KG1 (cell line): ENCODE measurements at places on chromosomes 4 and X.

DNA sequence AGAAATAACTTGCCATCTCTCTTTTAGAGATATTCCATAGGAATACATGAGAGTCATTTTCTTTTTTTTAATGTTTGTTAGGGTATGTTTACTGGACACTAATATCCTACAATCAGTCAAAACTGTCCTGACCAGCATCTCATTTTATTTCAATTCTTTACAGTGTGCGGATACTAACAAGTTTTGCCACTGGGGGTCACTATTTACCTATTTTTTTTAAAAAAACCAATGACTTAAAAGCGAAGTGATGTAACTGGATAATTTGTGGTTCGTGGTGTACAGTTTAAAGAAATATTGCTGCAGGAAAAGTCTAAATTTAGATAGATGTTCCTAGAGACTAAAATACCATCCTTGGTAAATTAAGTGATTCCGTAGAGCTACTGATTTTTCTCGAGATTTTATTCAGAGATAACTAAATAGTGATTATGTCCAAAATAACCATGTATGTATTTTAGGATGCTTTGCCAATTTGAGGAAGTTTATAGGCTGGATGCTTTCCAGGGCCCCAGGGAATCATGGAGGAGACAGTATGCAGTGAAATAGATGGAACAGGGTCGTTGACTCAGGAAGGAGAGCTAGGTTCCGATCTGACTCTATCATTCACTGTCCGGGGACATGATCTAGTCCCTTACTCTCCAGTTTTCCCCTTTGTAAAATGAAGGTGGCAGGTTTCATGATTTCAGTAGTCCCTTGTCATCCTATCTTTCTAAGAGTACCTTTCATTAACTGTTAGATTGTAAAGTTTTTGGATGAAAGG lies 34.0 kb upstream of the GNPDA2 start:
- DNase-seq = no peak

DNA sequence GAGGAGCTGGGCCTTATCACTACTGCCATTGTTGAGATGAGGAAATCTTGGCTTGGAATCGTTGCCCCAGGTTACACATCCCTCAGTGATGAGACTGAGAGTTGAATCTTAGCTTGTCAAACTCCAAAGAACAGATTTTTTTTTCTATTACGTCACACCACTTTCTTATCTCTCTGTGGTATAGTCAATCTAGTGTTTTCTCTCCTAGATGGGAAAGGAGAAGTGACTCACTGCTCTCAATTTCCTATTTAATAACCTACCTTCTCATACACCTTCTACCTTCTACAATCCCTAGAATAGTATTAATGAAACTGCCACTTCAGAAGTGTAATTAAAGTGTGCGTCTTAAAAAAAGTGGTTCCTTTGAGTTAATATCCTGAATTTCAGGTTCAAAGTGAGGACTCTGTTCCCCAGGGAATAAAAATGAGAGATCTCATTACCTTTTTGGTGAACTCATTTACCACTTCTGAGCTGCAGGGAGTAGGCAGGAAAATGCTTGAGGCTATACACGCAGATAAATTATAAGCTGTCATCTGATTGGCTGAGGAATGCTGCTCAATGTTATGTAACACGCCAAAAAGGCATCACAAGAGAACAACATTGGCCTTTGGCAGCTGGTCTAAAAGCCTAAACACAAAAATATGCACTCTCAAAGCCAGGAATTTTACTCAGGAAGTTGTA lies 59.3 kb downstream of the MAD2L1 start:
- DNase-seq = no peak

- no peak for DNase-seq
Measured at GRCh38 chrX:37829721-37830120, 17.6 kb downstream of the DYNLT3 start.

DNA sequence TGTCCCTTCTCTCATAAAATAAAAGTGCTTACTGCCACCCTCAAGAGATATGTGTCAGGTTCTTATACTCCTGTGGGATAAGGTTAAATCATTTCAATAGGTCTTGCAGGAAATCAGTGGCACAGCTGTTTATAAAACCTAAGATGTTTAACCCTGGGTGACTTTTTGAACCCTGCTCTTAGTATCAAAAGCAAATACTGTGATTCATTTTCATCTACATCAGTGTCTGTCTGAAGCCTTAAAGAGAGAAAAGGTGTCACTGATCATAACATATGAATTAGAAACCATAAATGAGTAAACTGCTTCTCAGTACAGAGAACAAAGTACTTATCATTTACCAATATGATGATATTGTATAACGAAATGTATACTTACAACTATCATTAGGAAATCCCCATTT lies 59.0 kb downstream of the CCSER1 start:
- no peak for DNase-seq

DNA sequence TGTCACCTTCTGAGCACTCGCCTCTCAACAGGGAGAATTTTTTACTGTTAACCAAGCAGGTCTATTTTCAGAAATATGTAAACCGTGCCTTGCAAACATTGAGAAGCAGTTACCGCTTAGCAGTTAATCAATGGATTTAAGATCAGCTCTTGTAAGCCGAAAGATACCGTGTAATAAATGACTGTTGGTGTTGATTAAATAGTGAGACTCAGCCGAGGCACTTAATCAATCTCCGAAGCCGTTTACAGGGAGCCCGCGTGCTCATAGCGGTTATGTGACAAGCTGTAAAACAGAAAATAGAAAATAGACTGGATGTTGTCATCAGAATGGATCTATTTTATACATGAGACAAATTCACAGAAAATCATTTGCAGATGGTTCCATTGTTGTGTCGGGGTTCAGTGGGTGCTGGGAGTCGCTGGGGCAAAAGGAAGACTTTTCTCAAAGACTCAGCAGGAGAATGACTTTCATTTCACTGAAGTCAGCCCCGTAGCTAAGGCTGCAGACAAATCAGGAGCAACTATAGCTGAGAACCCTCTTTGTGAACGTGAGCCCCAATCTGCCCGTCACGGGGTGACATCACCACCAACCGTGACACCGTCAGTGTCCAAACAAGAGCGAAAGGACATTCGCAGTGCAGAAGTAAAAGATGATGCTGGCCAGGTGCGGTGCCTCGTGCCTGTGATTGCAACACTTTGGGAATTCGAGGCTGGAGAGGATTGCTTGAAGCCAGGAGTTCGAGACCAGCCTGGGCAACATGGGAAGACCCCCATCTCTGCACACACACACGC lies 275.3 kb downstream of the CRLF2 start:
- DNase-seq = no peak

DNA sequence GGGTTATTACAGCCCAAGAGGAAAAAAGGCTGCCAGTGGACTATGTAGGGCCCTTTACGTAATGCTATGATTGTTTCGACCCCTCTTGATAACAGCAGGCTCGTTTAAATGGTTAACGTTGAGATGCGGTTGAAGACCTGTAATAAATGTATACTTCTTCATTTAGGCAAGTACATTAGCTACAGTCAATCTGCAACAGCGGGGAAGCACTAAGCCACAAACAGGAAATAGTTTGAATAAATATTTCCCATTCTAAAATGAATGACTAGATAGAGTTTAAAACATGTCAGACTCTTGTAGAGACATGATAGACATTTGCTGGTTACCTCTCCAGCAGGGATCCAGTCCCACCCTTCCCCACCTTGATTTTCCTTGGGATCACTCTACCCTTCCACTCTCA lies 38.1 kb upstream of the STIM2 start:
- no peak for DNase-seq

GRCh38 chr4:146927695-146928094 lies 18.0 kb downstream of the TTC29 start:
- no peak for DNase-seq

- DNase-seq = no peak
Measured at GRCh38 chrX:121161501-121161933, 114.1 kb downstream of the GLUD2 start.

- DNase-seq = no peak
Measured at GRCh38 chr4:184529283-184529682, 54.9 kb upstream of the IRF2 start.

- DNase-seq = no peak
Measured at GRCh38 chr4:127606823-127607222, 25.9 kb upstream of the INTU start.

GRCh38 chr4:35684755-35685154 lies 559.6 kb downstream of the ARAP2 start:
- DNase-seq = no peak

GRCh38 chr4:13367691-13368090 lies 116.4 kb downstream of the RAB28 start:
- DNase-seq = no peak

GRCh38 chr4:94544811-94545210 lies 93.1 kb downstream of the PDLIM5 start:
- no peak for DNase-seq

DNA sequence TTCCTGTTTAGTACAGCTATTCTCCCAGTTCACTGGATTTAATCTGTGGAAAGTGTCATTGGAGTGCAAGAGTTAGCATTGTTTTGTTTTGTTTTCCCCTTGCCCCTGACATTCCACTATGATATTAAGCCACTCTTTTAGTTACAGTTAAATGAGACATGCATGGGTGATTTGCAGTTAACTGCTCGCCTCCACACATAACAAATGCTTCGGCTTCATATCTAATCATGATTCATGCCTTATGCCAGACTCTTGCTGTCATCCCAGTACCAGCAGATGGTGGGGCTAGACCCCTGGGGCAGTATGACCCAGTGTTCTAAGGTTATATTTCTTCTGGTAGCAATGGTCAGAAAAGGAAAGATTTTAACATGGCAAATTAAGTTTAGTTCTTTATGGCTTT lies 80.1 kb downstream of the RAP1GDS1 start:
- no peak for DNase-seq

DNA sequence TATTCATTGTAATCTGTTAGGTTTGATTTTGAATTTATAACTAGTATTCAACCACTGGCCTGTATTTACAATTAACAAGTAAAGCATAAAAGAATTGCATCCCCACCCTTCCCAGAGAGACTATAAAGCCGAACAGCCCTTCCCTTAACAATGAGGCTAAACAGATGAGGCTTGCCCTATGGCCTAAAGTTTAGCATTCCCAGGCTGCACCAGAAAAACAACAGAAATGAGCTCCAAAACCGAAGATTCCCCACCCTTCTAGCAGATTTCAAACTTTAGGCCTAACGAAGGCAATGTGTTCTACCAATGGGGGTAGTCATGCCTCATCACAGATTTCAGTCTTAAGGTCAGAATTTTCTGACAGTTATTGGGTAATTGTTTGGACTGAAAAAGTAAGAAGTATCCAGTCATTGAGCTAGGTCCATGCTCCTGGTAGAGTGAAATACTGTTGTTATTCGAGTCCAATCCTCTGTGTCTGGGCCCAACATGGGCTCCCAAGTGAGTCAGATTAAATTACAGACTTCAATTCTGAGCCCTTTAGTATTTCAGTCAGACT lies 197.6 kb downstream of the ANTXR2 start:
- no peak for DNase-seq

- no peak for DNase-seq
Measured at GRCh38 chr4:52555356-52555716, 103.8 kb downstream of the USP46 start.

GRCh38 chr4:112939901-112940300 lies 109.6 kb upstream of the ANK2 start:
- DNase-seq = no peak

- no peak for DNase-seq
Measured at GRCh38 chr4:76058888-76059426, 15.6 kb upstream of the ART3 start.

GRCh38 chrX:65871671-65872311 lies 168.1 kb downstream of the VSIG4 start:
- DNase-seq = no peak

DNA sequence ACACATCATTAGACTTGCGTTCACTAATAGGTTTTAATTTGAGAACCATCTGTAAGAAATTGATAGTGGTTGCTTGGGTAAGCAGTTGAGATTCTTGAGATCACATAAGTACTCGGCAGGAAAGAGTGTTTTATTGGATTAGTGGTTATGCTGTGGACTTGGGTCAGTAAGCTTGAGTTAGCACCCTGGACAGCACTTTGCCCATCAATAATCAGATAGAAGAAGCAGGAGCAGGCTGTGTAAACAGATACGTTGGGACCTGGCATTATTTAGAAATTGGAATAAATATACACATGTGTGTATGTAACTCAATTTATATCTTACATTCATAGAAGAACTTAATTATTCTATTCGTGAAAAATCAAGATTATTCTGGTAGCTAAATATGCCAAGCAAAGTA lies 357.5 kb upstream of the SMIM31 start:
- no peak for DNase-seq

DNA sequence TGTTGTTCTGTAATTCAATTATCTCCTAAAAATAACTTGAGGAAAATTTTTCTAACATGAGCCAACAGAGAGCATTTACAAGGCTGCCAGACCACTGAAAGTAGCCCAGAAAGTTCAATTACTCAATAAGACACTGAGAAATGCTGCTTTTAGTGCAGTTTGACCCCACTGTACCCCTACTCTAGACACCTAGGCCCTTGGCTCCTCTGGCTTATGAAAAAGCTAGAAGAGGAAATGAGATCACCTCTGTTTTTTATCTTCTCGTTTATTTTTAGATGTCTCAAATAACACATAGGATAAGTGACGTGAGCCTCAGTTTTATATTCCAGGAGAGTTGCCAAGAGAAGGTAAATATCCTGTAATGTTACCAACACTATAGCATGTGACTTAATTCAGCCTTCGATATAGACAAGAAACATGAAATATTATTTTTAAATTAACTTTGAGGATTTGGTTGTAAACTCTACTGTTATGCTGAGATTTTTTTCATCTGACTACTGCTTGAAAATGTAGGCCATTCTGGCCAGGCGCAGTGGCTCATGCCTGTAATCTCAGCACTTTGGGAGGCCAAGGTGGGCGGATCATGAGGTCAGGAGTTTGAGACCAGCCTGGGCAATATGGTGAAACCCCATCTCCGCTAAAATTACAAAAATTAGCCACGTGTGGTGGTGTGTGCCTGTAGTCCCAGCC lies 24.4 kb downstream of the TNIP3 start:
- DNase-seq = no peak

GRCh38 chr4:59814402-59815010 lies 1385.6 kb upstream of the ADGRL3 start:
- DNase-seq = no peak

DNA sequence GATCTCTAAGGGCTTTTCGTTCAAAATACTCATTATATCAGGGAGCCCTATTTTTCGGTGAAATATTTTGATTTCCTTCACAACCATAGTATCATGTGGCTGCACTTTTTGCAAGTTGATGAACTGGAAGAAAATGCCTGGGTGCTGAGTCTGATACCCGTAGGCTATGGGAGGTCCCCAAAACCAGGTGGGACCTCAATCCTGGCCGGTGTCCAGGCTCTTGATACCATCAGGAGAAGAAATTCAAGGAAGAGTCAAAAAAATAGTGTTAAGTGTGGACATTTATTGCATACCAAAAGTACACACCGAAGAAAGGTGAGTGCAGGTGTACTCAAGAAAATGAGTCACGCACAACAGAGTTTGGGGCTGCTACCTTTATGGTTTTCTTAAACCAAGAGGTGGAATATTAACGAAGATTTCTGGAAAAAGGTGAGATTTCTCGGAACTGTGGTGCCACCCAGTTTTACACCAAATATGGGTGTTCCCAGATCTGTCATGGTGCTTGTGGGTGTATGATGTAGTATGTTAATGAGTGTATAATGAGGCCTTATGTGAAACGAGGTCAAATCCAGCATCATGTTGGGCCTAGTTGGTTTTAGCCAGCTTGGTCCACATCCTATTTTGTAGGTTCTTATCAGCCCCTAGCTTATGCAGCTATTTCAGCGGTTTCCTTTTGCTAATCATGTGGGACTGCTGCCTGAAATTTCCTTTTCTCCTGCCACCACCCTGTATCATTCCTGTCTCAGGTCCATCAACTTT lies 29.9 kb downstream of the VCX2 start:
- no peak for DNase-seq

GRCh38 chr4:7574287-7575014 lies 139.7 kb upstream of the PSAPL1 start:
- DNase-seq = no peak

GRCh38 chr4:122900314-122900713 lies 22.1 kb downstream of the NUDT6 start:
- DNase-seq = no peak
